Left ventricle myocardium inferior (tissue), 1 donor: ENCODE measurements at places on chromosomes 11 and 22.
A peak's percentile ranks its signal among the peaks of the same experiment; 100 is the strongest.

DNA sequence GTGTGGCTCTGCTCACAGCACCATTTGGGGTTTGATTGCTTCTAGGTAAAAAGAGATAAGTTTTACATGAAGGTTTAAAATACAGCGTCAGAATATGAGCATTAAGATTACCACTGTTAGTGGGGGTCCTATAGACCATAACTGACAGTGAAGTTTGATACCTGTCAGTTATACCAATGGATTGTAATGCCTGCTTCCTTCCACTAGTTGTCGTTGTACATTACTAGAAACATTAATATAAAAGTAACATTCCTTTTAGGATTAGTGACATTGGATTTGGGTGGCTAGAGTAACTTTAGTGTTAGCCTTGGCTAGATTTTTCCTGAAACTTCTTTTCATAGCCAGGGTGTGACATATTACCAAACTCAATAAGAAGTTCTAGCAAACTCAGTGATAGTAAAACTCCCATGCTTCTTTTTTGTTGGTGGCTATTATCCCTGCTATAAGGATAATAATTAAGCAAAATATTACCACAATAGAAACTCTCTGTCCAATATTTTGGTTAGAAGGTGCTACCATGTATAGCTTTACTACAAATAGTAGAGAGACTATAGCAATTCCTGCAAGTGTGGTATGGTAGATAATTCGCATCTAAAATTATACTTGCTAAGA, 57.1 kb downstream of the FAM181B start:
- no peak for DNase-seq

GRCh38 chr11:25970726-25971508, 361.0 kb upstream of the ANO3 start:
- DNase-seq = no peak

GRCh38 chr22:33922349-33922681, 2.0 kb upstream of the LARGE1 start:
- peak; percentile 25 for DNase-seq

- no peak for DNase-seq
Observed at GRCh38 chr11:23990346-23991164, 506.3 kb upstream of the LUZP2 start.

DNA sequence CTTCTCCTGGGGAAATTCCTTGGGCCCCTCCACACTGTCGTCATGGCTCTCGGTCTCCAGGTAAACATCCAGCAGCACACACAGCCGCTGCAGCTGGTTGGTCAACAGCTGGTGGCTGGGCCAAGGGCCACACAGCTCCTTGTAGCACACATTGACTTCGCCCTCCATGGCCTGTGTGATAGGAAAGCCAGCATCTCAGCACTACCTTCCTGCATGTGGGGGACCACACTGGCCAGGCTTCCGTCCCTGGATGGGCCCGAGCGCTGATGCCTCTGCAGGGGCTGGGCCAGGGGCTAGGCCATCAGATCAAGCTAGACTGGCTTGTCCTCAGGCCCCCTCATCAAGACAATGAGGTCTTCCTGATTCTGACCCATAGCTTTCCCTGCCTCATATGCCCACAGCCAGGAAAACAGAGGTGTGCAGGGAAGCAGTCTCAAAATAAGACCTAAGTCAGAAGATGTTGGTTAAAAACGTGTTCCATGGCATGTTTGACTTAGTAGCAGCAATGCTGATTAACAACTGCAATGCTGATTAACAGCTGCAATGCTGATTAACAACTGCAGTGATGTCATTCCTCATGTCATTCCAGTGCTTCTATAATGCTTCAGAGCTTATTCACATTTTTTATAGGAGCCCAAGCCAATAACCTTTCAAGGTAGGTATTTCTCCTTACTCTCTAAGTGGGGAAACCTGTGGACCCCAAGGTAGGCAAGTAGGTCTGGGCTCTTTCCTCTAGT, 31.3 kb downstream of the NEFH start:
- DNase-seq = no peak

- no peak for DNase-seq
Observed at GRCh38 chr11:134098566-134099184, 29.8 kb downstream of the JAM3 start.

GRCh38 chr11:4071914-4072313, 22.7 kb upstream of the RRM1 start:
- no peak for DNase-seq

DNA sequence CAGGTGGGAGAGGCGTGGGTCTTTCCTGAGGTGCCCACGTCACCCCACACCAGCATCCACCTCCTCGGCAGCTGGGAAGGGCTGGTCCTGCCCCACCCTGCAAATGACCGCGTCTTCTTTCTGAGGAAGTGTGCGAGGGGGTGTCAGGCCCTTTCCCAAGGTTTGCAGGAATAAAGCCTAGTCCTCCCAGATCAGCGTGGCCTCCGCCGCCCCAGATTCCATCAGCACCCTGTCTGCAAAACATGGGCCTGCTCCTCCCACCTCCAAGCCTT, 14.4 kb upstream of the SLC39A13 start:
- DNase-seq = no peak

DNA sequence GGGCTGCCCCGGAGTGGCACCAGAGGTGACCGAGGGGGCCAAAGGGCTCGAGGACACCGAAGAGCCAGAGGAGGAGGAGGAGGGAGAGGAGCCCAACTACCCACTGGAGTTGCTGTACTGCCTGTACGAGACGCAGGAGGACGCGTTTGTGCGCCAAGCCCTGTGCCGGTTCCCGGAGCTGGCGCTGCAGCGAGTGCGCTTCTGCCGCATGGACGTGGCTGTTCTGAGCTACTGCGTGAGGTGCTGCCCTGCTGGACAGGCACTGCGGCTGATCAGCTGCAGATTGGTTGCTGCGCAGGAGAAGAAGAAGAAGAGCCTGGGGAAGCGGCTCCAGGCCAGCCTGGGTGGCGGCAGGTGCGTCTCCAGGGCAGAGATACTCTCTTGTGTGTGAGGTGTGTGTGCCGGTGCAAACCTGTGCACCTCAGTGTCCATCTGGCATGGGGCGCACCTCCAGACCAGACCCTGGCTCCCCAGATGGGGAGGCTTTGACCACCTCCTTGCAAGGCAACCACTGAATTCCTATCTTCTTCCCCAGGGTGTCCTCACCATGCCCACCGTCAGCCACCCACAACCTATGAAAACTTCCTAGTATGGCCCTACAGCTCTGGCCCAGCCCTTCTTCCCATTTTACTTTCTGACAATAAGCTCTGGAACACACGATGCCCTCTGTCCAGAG, 3.4 kb downstream of the NLRP6 start:
- no peak for DNase-seq

- no peak for DNase-seq
Observed at GRCh38 chr11:116072601-116073410, 568.6 kb upstream of the CADM1 start.

DNA sequence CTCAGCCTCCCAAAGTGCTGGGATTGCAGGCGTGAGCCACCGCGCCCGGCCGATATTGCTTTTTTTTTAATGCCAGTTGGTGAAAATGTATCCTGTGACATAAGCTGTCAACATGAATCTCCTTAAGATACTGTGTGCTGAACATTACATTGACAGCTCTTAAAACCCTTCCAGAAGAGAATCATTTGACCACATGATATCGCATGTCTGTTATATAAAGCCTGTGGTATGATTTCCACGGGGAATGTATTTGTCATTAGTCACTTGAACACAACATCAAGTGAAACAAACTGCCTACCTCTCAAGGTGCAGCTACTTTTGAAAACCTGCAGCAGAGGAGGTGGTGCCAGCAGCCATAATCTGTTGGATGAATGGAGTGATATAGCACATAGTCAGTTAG, 67.0 kb downstream of the BCL2L13 start:
- DNase-seq = no peak

DNA sequence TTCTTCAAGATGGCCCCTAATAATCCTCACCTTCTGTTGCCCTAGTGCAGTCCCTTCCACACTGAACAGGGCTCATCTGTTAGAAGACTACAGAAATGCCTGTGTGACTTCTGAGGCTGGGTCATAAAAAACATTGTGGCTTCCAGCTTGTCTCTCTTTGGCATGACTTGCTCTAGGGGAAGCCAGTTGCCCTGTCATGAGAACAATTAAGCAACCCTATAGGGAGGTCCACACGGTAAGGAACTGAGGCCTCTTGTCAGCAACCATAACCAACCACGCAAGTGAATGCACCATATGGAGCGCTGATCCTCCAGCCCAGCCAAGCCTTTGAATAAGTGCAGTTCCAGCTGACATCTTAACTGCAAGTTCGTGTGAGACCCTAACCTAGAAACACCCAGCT, 2.6 kb downstream of the LIPT2 start:
- no peak for DNase-seq
